ENCODE measurements at places on chromosomes 12 and 14. TPM values are rescaled to one million over a fixed set of nuclear protein-coding genes. Genes with fewer than 3 reads are reported as not detected.

- H3K4me1 ChIP-seq = no peaks in the 10 kb centered on the region
- H3K27me3 ChIP-seq = no peaks in the 10 kb centered on the region
- no peak overlapping the region for H3K4me3 ChIP-seq
- H3K27ac ChIP-seq = no peak overlapping the region
- no peak for DNase-seq
- no peaks in the 10 kb centered on the region for H3K36me3 ChIP-seq
Observed at GRCh38 chr12:127893895-127894609, 372.9 kb upstream of the TMEM132C start.

DNA sequence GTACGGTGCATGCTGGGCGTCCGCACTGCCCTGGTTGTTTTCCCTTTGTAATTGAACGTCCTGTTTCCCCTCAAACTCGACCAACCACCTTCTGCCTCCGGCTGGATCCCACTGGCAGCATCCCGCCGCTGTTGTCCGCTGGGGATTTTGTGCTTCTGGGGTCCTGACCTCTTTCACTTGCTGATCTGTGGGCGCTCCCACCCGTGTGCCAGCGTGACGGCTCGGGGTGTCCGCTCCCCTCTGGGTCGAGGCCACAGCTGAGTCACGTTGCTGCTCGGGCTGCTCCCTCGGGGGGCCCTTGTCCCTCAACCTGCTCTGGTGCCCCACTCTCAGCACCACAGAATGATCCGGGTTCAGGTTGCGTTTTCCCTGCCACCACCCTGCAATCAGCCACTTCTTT, 8.0 kb downstream of the PGAM5 start:
- no peak for DNase-seq
- no peaks in the 10 kb centered on the region for H3K27me3 ChIP-seq
- H3K36me3 ChIP-seq = peaks cover 23% of the 10 kb centered on the region
- no peak overlapping the region for H3K27ac ChIP-seq
- H3K4me3 ChIP-seq = no peak overlapping the region

- H3K4me3 ChIP-seq = no peak overlapping the region
- H3K27me3 ChIP-seq = no peaks in the 10 kb centered on the region
- H3K4me1 ChIP-seq = no peaks in the 10 kb centered on the region
- no peaks in the 10 kb centered on the region for H3K36me3 ChIP-seq
Observed at GRCh38 chr14:38718519-38718918, 384.5 kb downstream of the SEC23A start.

DNA sequence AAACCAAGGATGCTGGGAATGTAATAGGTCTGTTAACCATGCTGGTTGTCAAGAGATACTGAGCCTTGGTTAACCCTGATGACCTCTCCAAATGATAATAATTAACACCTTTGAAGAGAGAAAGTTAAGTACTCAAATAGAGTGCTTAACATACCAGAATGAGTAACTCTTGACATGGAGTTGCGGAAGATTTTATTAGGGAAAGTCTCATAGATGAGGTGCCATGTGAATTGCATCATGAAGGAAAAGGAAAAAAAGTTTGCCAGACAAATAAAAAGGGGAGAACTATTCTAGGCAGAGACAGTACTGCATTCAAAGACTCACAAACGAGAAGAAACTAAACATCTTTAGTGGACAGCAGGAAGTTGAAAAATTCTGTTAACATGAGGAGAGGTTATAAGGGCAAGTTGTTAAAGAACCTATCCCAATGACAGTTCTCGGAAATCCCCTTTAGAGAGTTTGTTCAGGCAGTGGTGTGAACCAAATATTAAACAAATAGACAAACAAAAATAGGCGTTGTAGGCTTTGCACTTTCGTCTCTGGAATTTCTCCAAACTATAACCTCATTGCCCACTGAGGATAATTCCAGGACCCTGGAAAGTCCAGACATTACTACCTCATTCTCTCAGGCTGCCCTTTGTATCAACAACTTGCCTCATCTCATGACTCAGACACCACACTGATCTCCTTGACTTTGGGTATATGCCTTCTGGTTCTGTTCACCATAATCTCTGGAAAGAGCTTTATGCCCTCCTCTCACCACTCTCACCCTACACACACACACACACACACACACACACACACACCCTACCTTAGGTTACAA, 435.0 kb downstream of the GXYLT1 start:
- no peaks in the 10 kb centered on the region for H3K36me3 ChIP-seq
- H3K27me3 ChIP-seq = no peaks in the 10 kb centered on the region

GRCh38 chr12:11929714-11930113, 141.0 kb upstream of the BCL2L14 start:
- no peak for DNase-seq
- H3K4me1 ChIP-seq = no peaks in the 10 kb centered on the region
- peaks cover 8% of the 10 kb centered on the region for H3K27me3 ChIP-seq
- no peaks in the 10 kb centered on the region for H3K36me3 ChIP-seq
- H3K27ac ChIP-seq = no peak overlapping the region
- no peak overlapping the region for H3K4me3 ChIP-seq

DNA sequence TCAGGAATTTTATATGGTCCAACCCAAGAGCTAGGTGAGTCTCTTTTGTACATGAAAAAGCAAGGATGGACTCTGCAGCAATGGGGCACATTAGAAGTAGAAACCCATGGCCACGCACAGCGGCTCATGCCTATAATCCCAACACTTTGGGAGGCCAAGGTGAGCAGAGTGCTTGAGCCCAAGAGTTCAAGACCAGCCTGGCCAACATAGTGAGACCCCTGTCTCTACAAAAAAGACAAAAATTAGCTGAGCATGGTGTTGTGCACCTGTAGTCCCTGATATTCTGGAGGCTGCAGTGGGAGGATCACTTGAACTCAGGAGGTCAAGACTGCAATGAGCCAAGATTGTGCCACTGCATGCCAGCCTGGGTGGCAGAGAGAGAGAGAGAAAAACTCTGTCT, 128.7 kb upstream of the PLEKHA5 start:
- no peak for DNase-seq
- H3K27me3 ChIP-seq = no peaks in the 10 kb centered on the region
- H3K4me3 ChIP-seq = no peak overlapping the region
- no peaks in the 10 kb centered on the region for H3K4me1 ChIP-seq
- no peak overlapping the region for H3K27ac ChIP-seq
- no peaks in the 10 kb centered on the region for H3K36me3 ChIP-seq

GRCh38 chr12:70691018-70691672, 53.9 kb upstream of the PTPRB start:
- no peak for DNase-seq
- H3K36me3 ChIP-seq = no peaks in the 10 kb centered on the region
- no peak overlapping the region for H3K27ac ChIP-seq

- no peaks in the 10 kb centered on the region for H3K27me3 ChIP-seq
- H3K4me3 ChIP-seq = no peak overlapping the region
- H3K4me1 ChIP-seq = no peaks in the 10 kb centered on the region
- H3K27ac ChIP-seq = no peak overlapping the region
- no peak for DNase-seq
Observed at GRCh38 chr12:91368613-91369012, 186.0 kb upstream of the DCN start.

DNA sequence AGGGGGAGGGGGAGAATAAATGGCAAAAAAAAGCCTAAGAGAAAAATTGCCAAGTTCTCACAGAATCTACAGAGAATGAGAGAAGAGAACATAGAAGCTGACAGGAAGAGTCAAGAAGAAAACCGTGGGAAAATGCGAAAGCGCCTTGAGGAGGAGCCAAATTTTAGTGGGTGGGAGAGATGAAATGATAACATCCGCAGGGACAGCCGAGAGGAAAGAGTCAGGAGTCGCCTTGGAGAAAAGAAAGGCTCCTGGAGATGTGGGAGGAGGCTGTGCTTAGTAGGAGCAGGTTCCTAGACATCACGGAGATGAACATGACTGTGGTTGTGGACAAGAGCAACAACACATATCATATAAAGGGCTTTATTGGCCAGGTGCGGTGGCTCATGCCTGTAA, 49.4 kb downstream of the PHLDA1 start:
- no peaks in the 10 kb centered on the region for H3K36me3 ChIP-seq
- no peaks in the 10 kb centered on the region for H3K27me3 ChIP-seq
- no peak for DNase-seq
- H3K27ac ChIP-seq = no peak overlapping the region

GRCh38 chr14:43087666-43088065, 1419.4 kb downstream of the FSCB start:
- no peak overlapping the region for H3K27ac ChIP-seq
- no peaks in the 10 kb centered on the region for H3K4me1 ChIP-seq
- H3K4me3 ChIP-seq = no peak overlapping the region
- no peaks in the 10 kb centered on the region for H3K27me3 ChIP-seq
- DNase-seq = no peak

- DNase-seq = no peak
- peaks cover 10% of the 10 kb centered on the region for H3K4me1 ChIP-seq
- H3K36me3 ChIP-seq = no peaks in the 10 kb centered on the region
- no peaks in the 10 kb centered on the region for H3K27me3 ChIP-seq
- no peak overlapping the region for H3K27ac ChIP-seq
- H3K4me3 ChIP-seq = no peak overlapping the region
Observed at GRCh38 chr12:116821291-116821690, 60.0 kb downstream of the HRK start.

- no peak for DNase-seq
- H3K4me1 ChIP-seq = no peaks in the 10 kb centered on the region
- H3K36me3 ChIP-seq = no peaks in the 10 kb centered on the region
- no peak overlapping the region for H3K4me3 ChIP-seq
- H3K27ac ChIP-seq = no peak overlapping the region
Observed at GRCh38 chr12:102735104-102735503, 181.9 kb downstream of the PAH start.

- peaks cover 30% of the 10 kb centered on the region for H3K36me3 ChIP-seq
- H3K4me1 ChIP-seq = peaks cover 74% of the 10 kb centered on the region
- DNase-seq = no peak
- no peak overlapping the region for H3K4me3 ChIP-seq
Observed at GRCh38 chr14:68927956-68928675, 51.0 kb downstream of the ACTN1 start.

GRCh38 chr12:67792185-67792584, 143.6 kb downstream of the DYRK2 start:
- no peak overlapping the region for H3K4me3 ChIP-seq
- H3K27me3 ChIP-seq = no peaks in the 10 kb centered on the region
- H3K36me3 ChIP-seq = no peaks in the 10 kb centered on the region

DNA sequence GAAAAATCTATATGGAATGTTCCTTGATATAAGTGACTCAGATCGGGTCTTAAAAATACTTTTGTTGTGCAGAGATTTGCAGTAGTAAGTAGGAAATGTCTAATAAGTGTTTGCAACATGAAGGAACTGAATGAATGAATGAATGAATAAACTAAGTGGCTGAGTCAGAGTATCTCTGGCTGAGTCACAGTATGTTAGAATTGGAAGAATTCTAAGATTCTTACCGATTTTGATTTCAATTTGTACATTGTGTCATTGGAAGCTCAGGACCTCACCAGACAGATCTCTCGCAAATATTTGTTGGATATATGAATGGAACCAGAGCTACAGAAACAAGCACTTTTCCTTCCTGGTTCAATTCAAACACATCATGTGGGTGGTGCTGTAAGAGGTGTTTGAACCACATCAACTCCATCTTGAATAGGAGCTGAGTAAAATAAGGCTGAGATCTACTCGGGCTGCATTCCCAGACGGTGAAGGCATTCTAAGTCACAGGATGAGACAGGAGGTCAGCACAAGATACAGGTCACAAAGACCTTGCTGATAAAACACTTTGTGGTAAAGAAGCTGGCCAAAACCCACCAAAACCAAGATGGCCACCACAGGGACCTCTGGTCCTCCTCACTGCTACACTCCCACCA, 123.9 kb upstream of the FOXN3 start:
- H3K4me1 ChIP-seq = peaks cover 65% of the 10 kb centered on the region
- no peak for DNase-seq
- H3K27me3 ChIP-seq = no peaks in the 10 kb centered on the region
- peak overlapping the region; percentile 45 for H3K27ac ChIP-seq
- H3K4me3 ChIP-seq = no peak overlapping the region
- no peaks in the 10 kb centered on the region for H3K36me3 ChIP-seq

- no peaks in the 10 kb centered on the region for H3K27me3 ChIP-seq
- no peak for DNase-seq
- H3K27ac ChIP-seq = no peak overlapping the region
- H3K4me3 ChIP-seq = no peak overlapping the region
- H3K36me3 ChIP-seq = no peaks in the 10 kb centered on the region
- H3K4me1 ChIP-seq = peaks cover under 1% of the 10 kb centered on the region
Observed at GRCh38 chr14:71498212-71498611, 434.0 kb upstream of the RGS6 start.

GRCh38 chr12:4271717-4272423, 1.7 kb upstream of the CCND2 start:
- peaks cover 82% of the 10 kb centered on the region for H3K27me3 ChIP-seq
- H3K4me3 ChIP-seq = no peak overlapping the region
- no peak for DNase-seq

DNA sequence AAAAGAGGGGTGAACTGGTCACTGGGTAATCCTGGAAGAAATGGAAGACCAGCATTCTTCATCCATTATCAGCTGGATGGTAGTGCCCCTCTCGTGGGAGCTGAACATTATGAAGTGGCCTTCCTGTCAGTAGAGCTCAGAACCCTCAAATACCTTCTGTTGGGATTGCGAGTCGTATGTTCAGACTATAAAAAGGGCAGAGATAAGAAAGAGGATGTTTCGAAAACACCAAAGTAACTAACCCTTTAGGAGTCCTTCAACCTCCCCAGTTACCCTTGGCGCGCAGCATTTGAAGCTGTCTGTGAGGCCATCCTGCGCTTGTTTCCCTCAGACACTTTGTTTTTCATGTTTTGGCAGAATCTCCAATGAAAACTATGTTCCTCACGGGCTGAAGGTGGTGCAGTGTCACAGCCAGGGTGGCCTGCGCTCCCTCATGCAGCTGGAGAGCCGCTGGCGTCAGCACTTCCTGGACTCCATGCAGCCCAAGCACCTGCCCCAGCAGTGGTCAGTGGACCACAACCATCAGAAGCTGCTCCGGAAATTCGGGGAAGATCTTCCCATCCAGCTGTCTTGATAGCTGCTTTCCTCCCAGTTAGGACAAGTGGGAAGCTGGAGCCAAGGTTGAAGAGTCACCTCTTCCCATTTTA, 19.3 kb upstream of the GALNT16 start:
- no peak for DNase-seq
- H3K27me3 ChIP-seq = no peaks in the 10 kb centered on the region
- no peak overlapping the region for H3K4me3 ChIP-seq
- no peak overlapping the region for H3K27ac ChIP-seq
- H3K36me3 ChIP-seq = peaks cover 35% of the 10 kb centered on the region
- H3K4me1 ChIP-seq = no peaks in the 10 kb centered on the region

GRCh38 chr12:72081777-72082176, 143.1 kb downstream of the TPH2 start:
- DNase-seq = no peak
- H3K4me3 ChIP-seq = no peak overlapping the region
- no peaks in the 10 kb centered on the region for H3K4me1 ChIP-seq

GRCh38 chr12:103881261-103881660, 40.2 kb upstream of the NT5DC3 start:
- H3K36me3 ChIP-seq = no peaks in the 10 kb centered on the region
- DNase-seq = peak; percentile 34
- no peak overlapping the region for H3K4me3 ChIP-seq
- peaks cover 46% of the 10 kb centered on the region for H3K4me1 ChIP-seq
- peaks cover 10% of the 10 kb centered on the region for H3K27me3 ChIP-seq
- H3K27ac ChIP-seq = no peak overlapping the region

GRCh38 chr12:84411031-84411430, 501.6 kb downstream of the SLC6A15 start:
- no peaks in the 10 kb centered on the region for H3K4me1 ChIP-seq
- H3K4me3 ChIP-seq = no peak overlapping the region
- H3K27me3 ChIP-seq = no peaks in the 10 kb centered on the region
- no peak overlapping the region for H3K27ac ChIP-seq

Gene BHLHE41
- polyA plus RNA-seq = 0.03 TPM

Gene AQP2
- not detected for polyA plus RNA-seq

Gene WNT5B
- polyA plus RNA-seq = not detected

Gene SLC15A5
- not detected for polyA plus RNA-seq

Gene IFI27
- polyA plus RNA-seq = 1.7 TPM

Gene B4GALNT1
- 5.9 TPM for polyA plus RNA-seq

Gene LHX5
- polyA plus RNA-seq = not detected

Gene LAG3
- 0.51 TPM for polyA plus RNA-seq

Data from HepG2 (cell line).